Hair follicular keratinocyte (primary cell): ENCODE measurements at places on chromosomes 4 and X. TPM values are rescaled to one million over a fixed set of nuclear protein-coding genes. Genes with fewer than 3 reads are reported as not detected.

SHROOM3 gene
- 15.1 and 15.6 TPM in 2 replicates for total RNA-seq

ZNF718 gene
- total RNA-seq: 2.3 and 3.4 TPM in 2 replicates

FMR1NB gene
- total RNA-seq: not detected in 2 replicates

PAGE2 gene
- total RNA-seq: not detected in 2 replicates

RPS6KA6 gene
- total RNA-seq: 0.23 and 0.70 TPM in 2 replicates

FRMD7 gene
- total RNA-seq: not detected in 2 replicates

TAF1 gene
- total RNA-seq: 8.0 and 16.4 TPM in 2 replicates

ZDHHC9 gene
- total RNA-seq: 22.4 and 25.9 TPM in 2 replicates

KIAA1210 gene
- not detected in 2 replicates for total RNA-seq

MAGEA1 gene
- not detected in 2 replicates for total RNA-seq

ADGRL3 gene
- total RNA-seq: under 0.01 TPM in 1 of 2 replicates, not detected in the other

GPRASP3 gene
- 0.62 and 1.9 TPM in 2 replicates for total RNA-seq

PDE6B gene
- 0.11 and 3.3 TPM in 2 replicates for total RNA-seq

HDX gene
- 1.7 and 4.0 TPM in 2 replicates for total RNA-seq

CXCL10 gene
- 0.30 and 1.6 TPM in 2 replicates for total RNA-seq
